Activated gamma-delta T cell (primary cell): ENCODE measurements at places on chromosomes 2 and 18.

- DNase-seq: no peak
Measured at GRCh38 chr2:207600231-207600630, 25.0 kb downstream of the METTL21A start.

GRCh38 chr2:217833439-217833838 is 169.4 kb downstream of the TNS1 start:
- DNase-seq: no peak

- no peak for DNase-seq
Measured at GRCh38 chr2:221102896-221103688, 469.0 kb downstream of the EPHA4 start.

- peak; percentile 40 for DNase-seq
Measured at GRCh38 chr2:207530160-207531031, 634 bp downstream of the CREB1 start.

- no peak for DNase-seq
Measured at GRCh38 chr2:206328974-206329373, 54.5 kb downstream of the ZDBF2 start.

DNA sequence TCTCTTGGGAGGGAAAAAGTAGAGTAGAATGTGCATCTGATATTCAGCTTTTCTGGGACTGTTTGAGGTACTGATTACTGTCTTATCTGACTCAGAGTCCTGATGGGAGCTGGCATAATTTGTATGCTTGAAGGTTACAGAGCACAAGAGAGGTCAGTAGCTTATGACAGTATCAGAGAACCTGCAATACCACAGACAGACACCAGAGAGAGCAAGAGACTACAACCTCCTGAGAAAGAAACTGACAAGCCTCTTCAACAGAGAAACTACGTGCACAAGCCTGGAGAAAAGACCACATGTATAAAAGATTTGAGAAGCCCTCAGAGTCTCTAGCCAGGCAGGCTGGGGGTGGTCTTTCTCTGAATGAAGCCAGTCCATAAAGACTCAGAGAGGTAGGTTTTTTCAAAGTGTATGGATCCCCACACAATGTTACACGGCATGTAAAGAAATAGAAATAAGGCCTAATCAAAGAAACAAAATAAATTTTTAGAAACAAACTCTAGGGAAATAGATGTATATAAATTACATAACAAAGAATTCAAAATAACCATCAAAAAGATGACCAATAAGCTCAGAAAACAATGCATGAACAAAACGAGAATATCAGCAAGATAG is 568.3 kb downstream of the LRRTM4 start:
- DNase-seq: no peak
